ENCODE measurements at places on chromosomes 4 and X.

DNA sequence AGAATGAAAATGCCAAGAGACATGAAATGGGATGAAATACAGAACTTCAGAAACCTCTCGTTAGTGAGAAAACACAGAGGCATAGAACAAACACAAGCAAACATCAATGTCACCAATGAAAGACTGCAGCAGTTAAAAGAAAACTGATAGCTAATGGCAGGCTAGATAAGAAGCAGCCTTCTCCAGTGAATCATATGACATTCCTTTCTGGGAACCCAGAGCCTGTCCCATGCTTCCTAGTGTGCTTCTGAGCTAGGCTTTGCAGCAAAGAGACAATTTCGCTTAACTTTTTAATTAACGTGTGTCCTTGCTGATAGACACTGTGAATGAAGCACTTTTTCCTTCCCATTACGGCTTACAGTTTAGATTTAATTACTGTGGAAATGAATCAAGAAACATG lies 444.6 kb downstream of the IL15 start:
- DNase-seq: no peak

DNA sequence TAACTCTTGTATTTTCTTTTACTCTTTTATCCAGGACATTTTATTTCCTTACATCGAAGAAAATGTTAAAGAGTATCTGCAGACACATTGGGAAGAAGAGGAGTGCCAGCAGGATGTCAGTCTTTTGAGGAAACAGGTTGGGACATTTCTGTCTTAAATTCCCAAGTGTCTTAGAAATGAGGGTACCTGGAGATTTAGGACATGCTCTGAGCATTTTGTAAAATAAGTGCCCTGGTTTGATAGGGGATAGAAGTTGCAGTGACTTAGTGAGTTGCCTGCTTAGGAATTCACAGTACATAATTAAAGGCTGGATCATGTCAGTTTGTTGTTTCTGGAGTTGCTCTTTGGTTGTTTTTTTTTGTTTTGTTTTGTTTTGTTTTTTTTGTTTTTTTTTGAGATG lies 17.5 kb downstream of the ENOPH1 start:
- no peak for DNase-seq

GRCh38 chrX:21875013-21875412 lies 19.2 kb downstream of the YY2 start:
- DNase-seq: no peak

DNA sequence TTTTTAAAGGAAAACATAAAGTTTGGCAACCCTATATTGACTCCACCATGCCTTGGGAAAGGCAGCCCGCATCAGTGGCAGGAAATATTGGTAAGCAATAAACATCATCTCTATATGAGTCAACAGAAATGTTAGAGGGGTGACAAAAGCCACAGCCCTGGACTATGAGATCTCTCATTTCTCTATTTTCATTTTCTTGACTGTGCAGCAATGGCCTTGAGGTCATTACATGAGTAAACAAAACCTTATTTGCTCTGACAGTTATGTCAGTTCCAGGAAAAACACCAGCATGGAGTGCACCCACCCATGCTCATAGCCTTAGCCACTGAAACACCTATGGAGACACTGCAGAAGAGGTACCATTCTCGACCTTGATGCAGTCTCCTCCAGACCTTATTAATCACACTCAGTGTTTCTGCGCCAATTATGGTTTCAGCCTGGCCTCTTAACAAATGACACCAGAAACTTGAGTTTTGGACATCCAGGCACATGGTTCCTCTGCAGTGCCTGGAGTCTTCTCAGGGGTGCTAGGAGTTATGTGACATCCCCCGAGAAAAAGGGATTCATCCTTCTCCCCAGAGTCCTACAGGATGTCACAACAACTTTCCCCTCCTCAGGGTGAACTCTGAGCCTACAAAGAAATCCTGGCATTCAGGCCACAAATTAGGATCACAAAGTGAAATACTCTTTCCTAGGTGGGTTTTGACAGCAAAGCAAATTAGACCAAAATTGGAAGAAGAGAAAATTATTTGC lies 16.0 kb upstream of the HPGD start:
- no peak for DNase-seq

DNA sequence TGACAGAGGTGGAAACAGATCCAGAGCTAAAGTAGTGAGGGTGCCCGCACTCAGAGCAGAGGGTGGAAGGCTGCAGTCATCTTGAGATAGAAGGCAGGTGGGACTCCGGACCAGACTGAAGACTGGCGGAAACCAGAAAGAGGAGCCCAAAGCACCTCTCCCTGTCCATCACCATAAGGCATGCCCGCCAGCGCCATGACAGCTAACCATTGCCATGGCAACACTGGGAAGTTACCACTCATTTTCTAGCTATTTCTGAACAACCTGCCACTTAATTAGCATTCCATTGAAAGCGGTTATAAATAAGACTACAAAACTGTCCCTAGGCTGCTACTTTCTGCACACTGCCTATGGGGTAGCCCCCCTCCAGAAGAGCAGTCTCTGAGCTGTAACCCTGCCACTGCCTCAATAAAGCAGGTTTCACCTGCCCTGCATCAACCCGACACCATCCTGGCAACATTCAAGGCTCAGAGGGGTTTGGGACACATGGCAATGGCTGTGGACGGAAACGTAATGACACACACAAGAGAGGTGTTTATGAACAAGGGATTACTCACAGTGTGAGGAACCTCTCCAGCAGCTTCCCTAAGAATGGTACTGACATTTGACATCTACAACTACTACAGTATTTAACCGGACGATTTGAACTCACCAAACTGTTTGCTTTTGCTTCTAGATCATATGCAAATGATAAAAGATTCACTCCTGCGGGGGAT lies 27.8 kb upstream of the FGFBP2 start:
- DNase-seq: no peak

- DNase-seq: no peak
These were observed 61.5 kb downstream of the GEMIN8 start for GRCh38 chrX:13968198-13968597.

DNA sequence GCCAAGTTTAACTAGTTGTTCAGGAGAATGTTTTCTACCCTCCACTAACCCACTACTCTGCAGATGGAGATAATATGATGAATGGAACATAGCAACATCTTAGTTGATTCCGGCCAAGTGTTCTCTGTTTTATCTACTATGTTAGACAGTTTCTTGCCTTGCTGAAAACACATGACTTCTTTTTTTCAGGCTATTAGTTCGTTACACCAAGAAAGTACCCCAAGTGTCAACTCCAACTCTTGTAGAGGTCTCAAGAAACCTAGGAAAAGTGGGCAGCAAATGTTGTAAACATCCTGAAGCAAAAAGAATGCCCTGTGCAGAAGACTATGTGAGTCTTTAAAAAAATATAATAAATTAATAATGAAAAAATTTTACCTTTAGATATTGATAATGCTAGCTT lies 13.3 kb downstream of the ALB start:
- no peak for DNase-seq

GRCh38 chr4:182000077-182000476 lies 243.1 kb upstream of the TENM3 start:
- no peak for DNase-seq

DNA sequence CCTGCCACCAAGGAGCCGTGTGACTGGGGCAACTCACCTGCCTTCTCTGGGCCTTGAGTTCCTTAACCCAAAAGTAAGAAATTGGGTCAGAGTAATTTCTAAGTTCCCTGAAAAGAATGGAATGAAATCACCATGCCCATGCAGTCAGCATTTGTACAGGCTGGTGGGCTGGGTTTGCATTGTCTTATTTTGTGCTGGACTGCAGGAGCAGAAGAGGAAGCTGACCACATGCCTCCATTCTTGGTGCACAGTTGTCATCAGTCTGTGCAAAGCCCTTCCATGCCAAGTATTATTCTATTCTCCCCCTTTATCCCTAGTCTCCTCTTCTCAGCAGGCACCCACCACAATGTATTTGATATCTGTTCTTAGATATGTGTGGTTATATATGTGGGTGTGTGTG lies 56.3 kb downstream of the FHDC1 start:
- no peak for DNase-seq

DNA sequence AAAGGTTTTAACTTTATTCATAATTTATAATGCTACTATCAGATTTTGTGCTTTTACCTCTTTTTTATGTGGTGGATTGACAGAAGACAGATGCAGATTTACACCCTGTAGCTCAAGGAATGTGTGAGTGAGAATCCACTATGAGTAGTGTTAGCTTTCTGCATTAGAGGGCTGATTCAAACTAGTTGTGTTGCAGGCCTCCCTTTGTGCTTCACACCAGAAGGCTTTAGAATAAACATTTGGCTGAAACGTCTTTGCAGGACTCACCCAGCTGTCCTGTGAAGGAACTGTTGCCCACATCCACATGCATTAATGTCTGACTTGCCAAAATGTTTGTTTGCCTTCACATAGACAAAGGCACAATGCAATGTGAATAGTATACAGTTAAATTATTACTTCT lies 127.0 kb downstream of the PCDH7 start:
- DNase-seq: no peak

GRCh38 chrX:17425136-17425535 lies 50.1 kb downstream of the NHS start:
- no peak for DNase-seq

GRCh38 chr4:102693262-102693850 lies 67.4 kb downstream of the MANBA start:
- no peak for DNase-seq

- DNase-seq: no peak
These were observed 44.3 kb downstream of the CHST7 start for GRCh38 chrX:46617906-46618305.

- no peak for DNase-seq
These were observed 2344.1 kb downstream of the PCDH7 start for GRCh38 chr4:33064238-33064637.

- no peak for DNase-seq
These were observed 37.4 kb downstream of the CCNG2 start for GRCh38 chr4:77194366-77194765.

- DNase-seq: no peak
These were observed 15.6 kb downstream of the CHRNA9 start for GRCh38 chr4:40350627-40351227.
